Tracheal epithelial cell (primary cell): ENCODE measurements at places on chromosomes 7 and 10. TPM values are rescaled to one million over a fixed set of nuclear protein-coding genes. Genes with fewer than 3 reads are reported as not detected.

Gene CDNF
- 0.24 and 1.3 TPM in 2 replicates for total RNA-seq

Gene WBP1L
- 34.0 and 43.9 TPM in 2 replicates for total RNA-seq

Gene PTPRZ1
- 2.7 and 7.2 TPM in 2 replicates for total RNA-seq

Gene TMEM176B
- total RNA-seq, result not detected in 2 replicates

Gene CALY
- not detected in 2 replicates for total RNA-seq

Gene PNLIP
- not detected in 2 replicates for total RNA-seq

Gene HYAL4
- under 0.01 TPM in 1 of 2 replicates, not detected in the other for total RNA-seq

Gene AGR3
- not detected in 2 replicates for total RNA-seq

Gene NEURL1
- 0.24 and 0.85 TPM in 2 replicates for total RNA-seq

Gene ZNF365
- total RNA-seq, result 0.85 and 3.4 TPM in 2 replicates

Gene FGFBP3
- 0.24 TPM in 1 of 2 replicates, not detected in the other for total RNA-seq

Gene OR2A7
- total RNA-seq, result 0.85 and 1.7 TPM in 2 replicates
